ENCODE measurements at places on chromosomes 1 and 21.

GRCh38 chr1:175742790-175743459 lies 470 bp downstream of the TNR start:
- DNase-seq = no peak

DNA sequence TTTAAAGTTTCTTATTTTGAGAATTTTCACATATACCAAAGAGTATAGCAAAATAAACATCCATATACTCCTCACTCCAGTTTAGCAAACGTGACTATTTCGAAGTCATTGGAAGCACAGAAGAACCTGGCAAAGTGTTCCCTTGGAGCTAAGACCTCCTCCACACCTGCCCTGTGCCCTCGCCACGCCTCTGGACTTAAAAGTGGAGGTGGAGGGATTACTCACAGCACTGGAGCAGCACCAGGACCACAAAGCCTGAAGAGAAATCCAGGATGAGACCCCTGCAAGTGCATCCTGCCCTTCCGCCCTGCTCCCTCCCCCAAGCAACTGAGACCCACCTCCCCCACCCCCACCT lies 436 bp downstream of the CHI3L1 start:
- DNase-seq = no peak

DNA sequence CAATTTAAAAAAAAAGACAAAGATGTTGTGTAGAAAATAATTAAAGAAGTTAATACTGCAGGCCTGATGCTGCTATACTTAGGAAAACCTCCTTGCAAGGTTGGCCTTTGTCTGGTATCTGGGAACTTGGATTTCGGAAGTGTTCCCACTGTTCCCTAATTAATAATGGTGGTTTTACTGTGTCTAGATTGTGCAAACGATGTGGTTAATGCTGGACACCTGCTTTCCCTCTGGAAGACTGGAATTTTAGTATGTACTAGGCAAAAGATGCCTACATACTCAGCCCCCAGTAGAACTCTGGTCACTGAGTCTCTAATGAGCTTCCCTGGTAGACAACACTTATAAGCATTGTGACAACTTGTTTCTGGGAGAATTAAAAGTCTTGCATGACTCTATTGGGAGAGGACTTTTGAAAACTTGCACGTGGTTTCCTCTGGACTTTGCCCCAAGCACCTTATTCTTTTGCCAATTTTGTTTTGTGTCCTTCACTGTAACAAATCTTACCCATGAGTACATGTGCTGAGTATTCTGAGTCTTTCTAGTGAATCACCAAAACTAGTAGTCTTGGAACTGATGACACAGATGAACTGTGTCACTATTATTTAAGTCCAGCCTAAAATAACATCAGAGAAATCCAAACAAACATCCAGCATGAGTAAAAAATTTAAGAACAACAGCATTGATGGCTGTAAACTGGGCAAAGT lies 40.4 kb downstream of the LIN9 start:
- DNase-seq = no peak

- no peak for DNase-seq
Observed at GRCh38 chr1:61898658-61899057, 156.4 kb downstream of the PATJ start.

- DNase-seq = no peak
Observed at GRCh38 chr1:169745015-169745861, 11.4 kb upstream of the SELE start.
